MG63 (cell line): ENCODE measurements at places on chromosomes 6 and 20.
A peak's percentile ranks its signal among the peaks of the same experiment; 100 is the strongest.

- no peak for DNase-seq
Measured at GRCh38 chr20:37566590-37567330, 39.1 kb upstream of the BLCAP start.

DNA sequence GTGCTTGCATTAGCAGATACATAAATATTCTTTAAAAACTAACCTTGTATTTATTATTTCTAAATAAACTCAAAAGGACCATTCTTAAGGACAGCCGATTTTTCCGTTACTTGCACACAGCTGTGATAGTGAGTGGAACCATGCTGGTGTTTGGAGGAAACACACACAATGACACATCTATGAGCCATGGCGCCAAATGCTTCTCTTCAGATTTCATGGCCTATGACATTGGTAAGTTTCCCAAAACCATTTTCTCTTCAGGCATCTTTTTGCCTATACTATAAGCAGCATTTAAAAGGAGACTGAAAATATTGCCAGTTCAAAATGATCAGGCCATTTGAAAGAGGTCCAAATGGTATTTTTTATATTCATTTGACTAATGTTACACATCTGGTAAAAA lies 92.3 kb downstream of the ATRN start:
- DNase-seq, result no peak

DNA sequence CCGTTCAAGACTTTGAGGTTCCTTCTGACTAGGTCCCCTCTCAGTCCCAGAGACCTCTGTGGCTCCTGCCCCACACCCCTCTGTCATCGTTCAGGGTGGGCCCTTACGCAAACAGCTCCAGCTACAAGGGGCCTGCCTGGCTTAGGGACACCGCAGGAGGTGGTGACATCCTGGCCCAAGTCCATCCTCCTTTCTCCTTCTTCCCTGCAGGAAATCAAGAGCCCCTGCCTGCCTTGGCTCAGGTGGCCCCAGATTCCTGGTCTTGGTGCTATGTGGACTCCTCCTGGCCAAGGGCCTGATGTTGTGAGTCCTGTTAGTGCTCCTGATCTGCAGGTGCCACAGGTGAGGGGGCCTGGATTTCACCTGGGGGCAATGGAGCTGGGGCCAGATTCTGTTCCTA lies 8.1 kb downstream of the TREML4 start:
- no peak for DNase-seq

- no peak for DNase-seq
Measured at GRCh38 chr20:60950561-60950960, 301.5 kb upstream of the CDH4 start.

DNA sequence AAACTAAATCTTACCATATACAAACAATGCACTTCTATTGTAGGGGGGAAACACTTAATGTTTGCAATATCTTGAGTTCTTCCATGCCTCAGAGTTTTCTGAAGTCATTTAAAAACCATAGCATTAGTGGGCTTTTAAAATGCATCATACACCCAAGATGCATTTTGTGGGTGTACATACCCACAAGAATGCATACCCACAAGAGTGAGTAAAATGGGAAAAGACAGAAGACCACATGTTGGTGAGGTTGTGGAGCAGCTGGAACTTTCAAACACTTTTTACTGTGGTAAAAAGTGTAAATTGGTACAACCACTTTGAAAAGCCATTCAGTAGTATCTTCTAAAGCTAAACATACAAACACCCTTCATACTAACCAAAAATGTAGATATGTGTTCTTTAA lies 57.5 kb downstream of the CYB5R4 start:
- no peak for DNase-seq

GRCh38 chr6:20840675-20841074 lies 306.4 kb downstream of the CDKAL1 start:
- no peak for DNase-seq

- no peak for DNase-seq
Measured at GRCh38 chr6:13761361-13762036, 49.9 kb upstream of the RANBP9 start.

GRCh38 chr6:23688650-23689049 lies 437.4 kb upstream of the NRSN1 start:
- no peak for DNase-seq

- DNase-seq, result no peak
Measured at GRCh38 chr20:47704746-47705496, 80.4 kb downstream of the SULF2 start.

DNA sequence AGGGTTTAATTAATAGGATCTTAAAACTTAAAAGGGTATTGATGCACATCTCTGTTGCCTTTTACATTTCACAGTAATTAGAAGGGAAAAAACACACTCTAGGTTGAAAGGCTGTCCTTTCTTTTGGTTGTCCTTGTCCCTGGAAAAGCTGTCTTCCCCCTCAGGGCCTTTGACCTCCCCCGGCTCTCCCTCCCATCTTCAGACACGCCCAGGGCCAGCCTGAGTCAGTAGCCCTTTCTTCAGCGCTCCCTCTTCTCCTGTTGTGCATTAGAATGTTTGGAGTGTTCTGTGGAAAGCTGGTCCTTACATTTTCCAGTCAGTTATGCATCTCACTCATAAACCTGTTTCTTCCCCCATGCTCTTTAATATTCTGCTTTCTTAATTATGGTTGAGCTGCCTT lies 157.0 kb downstream of the MTHFD1L start:
- DNase-seq, result no peak

GRCh38 chr20:20585146-20585545 lies 127.3 kb downstream of the RALGAPA2 start:
- DNase-seq, result no peak

- no peak for DNase-seq
Measured at GRCh38 chr6:108638993-108639392, 78.3 kb downstream of the FOXO3 start.

DNA sequence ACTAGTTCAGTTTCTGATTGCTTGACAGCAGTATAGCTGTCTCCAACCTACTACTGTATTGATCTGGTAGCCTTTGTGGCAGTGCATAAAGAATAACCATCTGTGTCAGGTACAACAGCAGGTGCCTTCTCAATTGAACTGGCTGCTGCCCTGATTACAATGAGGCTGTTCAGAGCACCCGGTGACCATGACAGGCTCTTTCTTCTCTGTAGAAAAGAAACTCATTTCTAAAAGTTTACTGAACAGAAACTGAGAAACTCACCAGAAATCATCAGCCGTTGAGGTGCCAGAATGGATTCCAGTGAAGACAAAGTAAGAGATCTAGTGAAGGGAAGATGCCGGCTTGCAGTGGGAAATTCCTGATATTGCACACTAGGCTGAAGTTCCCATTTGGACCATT lies 954.4 kb downstream of the PHF3 start:
- no peak for DNase-seq

DNA sequence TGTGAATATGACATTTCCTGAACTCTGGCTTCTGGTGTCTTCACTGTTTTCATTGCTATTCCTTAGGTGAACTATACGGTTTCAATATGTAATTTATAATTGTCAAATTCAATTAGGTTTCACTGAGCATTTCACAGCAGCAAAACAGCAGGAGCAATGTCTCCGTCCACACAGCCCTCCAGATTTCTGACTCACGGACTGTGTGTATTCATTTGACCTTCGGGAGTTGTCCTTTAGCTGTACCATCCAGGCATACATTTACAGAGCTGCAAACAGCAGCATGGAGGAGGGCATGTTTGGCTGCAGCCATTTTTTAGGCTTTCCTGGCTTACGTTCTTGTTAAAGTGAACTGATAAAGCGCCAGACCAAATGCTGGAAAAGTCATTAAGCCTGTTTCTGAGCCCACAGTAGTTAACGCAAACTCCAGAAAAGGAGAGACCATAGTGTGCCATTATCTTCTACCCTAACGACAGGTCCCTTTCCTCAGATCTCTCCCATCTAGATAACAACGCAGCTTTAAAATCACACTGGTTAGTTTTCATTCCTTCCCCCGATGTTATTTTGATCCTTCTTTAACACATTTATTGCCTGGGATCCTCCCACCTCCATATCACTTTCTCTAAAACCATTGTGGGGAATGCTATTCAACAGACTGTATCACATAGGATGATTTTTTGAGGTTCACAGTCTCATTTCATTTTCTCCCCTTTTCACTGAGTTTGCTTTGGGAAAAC lies 18.3 kb downstream of the FOXC1 start:
- DNase-seq, result no peak

DNA sequence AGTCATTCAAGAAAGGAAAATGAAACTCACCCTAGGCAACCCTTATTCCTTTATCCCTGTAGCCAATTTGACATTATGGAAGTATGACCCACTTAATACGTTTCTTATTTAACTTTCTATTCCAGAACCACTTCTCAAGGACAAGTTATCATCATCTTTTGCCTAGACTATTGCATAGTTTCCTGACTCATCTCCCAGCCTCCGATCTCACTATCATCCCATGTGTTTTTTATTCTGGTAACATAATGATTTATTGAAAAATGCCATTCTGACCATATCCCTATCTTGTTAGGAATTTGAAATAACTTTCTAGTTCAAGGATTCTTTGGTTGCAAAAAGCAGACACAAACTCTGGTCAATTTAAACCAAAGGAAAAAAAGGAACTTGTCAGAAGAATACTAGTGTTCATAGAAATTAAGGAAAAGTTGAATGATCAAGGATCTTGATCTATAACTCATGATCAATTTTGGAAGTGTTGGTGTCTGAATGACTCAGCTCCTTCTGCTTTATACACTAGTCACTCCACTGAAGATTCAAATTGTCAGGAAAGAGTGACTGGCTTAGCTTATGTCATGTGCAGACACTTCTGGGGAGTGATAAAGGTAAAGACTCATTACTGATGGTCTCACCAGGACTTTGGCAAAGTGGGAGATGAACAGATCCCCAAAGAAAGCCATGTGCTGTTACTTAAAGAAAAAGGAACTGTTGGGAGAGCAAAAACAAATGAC lies 8.5 kb upstream of the TINAG start:
- no peak for DNase-seq

DNA sequence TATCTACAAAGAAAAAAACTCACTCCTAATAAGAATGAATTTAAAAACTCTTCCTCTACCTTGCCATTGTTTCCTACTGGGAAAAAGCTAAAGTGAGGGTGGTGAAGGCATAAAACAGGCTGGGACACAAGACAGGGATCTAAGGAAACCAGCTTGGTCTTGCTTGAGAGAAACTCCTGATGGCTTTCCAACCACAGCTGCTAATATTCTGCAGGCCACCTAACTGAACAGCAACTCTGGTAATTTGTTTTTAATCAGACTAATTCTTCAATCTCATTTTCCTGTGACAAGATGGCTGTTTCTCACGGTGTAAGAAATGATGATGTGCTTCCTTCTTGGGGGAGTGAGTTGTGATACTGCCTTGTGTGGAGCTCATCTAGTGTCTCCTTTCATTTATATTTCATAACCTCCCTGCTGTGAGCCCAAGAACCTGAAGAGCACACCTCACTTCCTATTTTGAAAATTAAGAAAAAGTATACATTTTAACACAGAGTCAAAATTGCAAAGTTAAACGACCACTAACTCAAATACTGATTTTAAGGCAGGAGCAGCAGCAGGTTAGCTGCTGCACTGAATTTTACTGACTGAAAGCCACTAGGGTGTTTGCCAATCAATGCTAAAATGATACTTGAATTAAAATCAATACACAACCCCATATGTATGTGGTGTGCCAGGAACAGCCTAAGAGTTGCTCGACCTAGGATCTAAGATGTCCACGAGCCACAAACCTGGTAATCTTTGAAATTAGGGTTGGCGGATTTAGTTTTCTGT lies 58.0 kb downstream of the BACH2 start:
- no peak for DNase-seq

- no peak for DNase-seq
Measured at GRCh38 chr6:11830105-11830504, 51.5 kb upstream of the ADTRP start.

GRCh38 chr6:47749757-47750156 lies 32.1 kb upstream of the OPN5 start:
- no peak for DNase-seq

DNA sequence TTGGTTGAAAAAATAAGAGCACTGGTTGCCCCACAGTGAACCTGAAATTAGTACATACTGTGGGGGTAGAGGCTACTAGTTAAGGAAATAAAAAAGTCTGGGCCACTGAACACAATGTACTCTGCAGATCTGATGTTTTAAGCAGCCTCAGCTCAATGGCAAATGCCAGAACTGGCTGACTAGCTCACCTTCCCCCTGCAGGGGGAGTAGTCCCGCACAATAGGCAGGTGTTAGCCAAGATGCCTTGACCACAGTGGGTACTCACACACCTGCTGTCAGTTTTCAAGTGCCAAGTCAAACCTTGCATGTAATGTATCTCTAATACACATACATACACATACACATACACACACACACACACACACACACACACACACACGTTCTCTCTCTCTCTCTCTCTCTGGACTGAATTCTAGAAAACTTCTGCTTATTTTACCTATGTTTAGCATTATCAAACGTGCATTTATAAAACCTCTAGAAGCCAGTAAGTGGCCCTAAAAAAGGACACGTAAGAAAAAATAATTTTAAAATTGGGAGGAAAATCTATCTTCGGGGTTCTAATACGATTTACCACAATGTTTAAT lies 36.1 kb downstream of the GMDS start:
- DNase-seq, result peak; percentile 11

- DNase-seq, result no peak
Measured at GRCh38 chr6:3371222-3371949, 85.5 kb downstream of the SLC22A23 start.

- DNase-seq, result no peak
Measured at GRCh38 chr6:13760307-13761304, 49.0 kb upstream of the RANBP9 start.

GRCh38 chr6:122753688-122754056 lies 25.8 kb upstream of the FABP7 start:
- peak; percentile 21 for DNase-seq

- DNase-seq, result no peak
Measured at GRCh38 chr20:24138196-24138857, 149.7 kb upstream of the GGTLC1 start.

- DNase-seq, result no peak
Measured at GRCh38 chr20:23108871-23109270, 22.7 kb upstream of the CD93 start.

- DNase-seq, result no peak
Measured at GRCh38 chr6:25008707-25009392, 73.1 kb upstream of the RIPOR2 start.

DNA sequence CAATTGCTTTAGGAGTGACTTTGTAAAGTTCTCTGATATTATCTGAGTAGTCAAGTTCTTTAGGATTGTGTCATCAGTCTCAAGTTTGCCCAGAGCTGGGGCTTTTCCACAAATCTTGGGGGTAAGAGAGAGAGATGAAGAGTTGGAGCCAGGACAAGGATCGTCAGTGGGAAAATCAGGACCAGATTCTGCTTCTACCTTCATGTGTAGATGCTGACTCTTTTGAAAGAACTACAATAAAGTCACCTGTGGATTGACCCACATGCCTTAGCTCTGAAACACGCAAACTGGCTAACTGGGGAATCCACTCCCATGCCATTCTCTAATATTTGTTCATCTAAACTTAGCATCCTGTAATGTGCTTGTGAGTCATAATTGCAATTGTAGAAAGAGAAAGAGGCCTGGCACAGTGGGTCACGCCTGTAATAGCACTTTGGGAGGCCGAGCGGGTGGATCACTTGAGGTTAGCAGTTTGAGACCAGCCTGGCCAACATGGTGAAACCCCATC lies 15.6 kb upstream of the BICRAL start:
- peak; percentile 59 for DNase-seq
